Activated CD4-positive, alpha-beta T cell treated with anti-CD3 and anti-CD28 coated beads, Interleukin-2, amount 50 U/mL, for 24 hours (primary cell): ENCODE measurements at places on chromosomes 11 and 22.

- DNase-seq: no peak
Observed at GRCh38 chr22:30968015-30968923, at the start of gene MORC2. TSS of gene MORC2 (minus strand) at chr22:30968774. CDS start at chr22:30967889, 885 bp downstream.

- peak; percentile 98 for DNase-seq
Observed at GRCh38 chr11:93741094-93741881, at the start of the genes C11orf54 and TAF1D. TSS of gene C11orf54 (plus strand) at chr11:93741672. CDS start at chr11:93747394, 5,722 bp downstream. TSS of gene TAF1D (minus strand) at chr11:93741495. CDS start at chr11:93739304, 2,191 bp downstream.

DNA sequence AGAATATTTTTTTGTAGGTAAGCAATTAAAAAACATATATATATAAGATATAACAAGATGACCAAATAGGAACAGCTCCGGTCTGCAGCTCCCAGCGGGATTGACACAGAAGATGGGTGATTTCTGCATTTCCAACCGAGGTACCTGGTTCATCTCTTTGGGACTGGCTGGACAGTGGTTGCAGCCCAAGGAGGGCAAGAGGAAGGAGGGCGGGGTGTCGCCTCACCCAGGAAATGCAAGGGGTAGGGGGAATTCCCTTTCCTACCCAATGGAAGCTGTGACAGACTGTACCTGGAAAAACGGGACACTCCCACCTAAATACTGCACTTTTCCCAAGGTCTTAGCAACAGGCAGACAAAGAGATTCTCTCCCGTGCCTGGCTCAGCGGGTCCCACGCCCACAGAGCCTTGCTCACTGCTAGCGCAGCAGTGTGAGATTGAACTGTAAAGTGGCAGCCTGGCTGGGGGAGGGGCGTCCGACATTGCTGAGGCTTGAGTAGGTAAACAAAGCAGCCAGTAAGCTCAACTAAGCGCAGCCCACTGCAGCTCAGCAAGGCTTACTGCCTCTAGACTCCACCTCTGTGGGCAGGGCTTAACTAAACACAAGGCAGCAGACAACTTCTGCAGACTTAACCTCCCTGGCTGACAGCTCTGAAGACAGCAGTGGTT lies 163.8 kb downstream of the CWF19L2 start:
- DNase-seq: no peak

DNA sequence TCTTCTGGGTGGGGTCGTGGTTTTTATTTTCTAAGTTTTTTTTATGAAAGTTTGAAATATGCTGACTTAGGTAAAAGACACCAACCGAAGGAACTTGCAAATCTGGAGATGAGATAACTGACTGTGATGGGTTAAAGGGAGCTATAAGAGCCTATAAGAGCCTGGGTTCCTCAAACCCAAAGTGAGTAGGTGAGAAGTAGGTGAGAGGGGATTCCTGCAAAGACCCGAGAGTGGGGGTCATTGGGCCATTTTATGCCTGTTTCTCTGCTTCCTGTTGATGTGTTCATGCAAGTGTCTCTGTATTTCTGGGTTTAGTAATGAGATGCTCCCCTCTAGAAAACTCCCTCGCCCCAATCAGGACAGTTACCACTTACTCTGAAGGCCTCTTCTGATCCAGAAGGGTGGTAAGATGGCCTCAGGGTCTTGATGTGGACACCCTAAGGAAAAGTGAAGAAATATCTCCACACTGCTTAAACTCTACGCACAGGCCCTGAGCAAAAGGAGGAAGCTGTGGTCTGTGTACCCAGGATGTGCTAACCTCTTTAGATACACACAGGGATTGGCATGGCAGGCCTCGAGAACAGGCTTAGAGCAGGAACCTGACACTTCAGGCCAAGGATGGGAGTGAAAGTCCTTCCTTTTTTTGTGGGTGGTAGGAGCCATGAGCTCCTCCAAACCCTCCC lies 1.8 kb downstream of the FLI1 start:
- no peak for DNase-seq

DNA sequence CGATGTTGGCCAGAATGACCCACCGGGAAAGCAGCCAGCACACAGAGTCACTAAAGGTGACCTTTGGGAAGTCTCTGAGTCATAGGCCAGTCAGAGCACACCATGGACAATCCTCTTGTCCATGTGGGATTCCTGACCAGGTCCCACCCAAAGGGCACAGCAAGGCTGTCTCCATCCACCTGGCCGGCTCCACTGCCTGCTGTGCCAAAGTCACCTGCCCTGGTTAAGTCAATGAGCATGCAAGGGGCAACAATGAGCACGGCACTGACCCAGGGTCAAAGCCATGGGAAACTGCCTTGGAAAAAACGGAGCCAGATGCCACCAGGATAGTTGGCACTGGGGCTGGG lies 49.8 kb downstream of the SHANK2 start:
- DNase-seq: no peak

GRCh38 chr11:101741479-101742175 lies 157.8 kb upstream of the TRPC6 start:
- DNase-seq: no peak

GRCh38 chr11:25613865-25614264 lies 718.1 kb upstream of the ANO3 start:
- DNase-seq: no peak

DNA sequence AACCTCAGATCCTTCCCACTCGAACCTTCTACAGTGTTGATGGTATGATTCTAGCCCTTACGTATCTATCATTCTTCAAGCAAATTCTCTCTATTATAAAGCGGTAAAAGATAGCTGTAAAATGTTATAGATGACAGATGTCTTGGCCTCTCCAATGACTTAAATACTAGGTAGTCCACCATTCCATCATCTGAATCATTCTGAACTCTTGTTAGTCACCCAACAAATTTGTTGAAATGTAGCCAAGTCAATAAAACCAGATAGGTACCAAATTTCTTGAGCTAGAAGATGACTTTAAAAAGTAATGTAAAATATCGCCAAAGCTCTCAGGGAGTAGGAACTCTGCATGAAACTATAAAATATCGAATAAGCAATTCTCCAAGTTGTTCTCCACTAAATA lies 32.6 kb upstream of the PICALM start:
- DNase-seq: no peak

DNA sequence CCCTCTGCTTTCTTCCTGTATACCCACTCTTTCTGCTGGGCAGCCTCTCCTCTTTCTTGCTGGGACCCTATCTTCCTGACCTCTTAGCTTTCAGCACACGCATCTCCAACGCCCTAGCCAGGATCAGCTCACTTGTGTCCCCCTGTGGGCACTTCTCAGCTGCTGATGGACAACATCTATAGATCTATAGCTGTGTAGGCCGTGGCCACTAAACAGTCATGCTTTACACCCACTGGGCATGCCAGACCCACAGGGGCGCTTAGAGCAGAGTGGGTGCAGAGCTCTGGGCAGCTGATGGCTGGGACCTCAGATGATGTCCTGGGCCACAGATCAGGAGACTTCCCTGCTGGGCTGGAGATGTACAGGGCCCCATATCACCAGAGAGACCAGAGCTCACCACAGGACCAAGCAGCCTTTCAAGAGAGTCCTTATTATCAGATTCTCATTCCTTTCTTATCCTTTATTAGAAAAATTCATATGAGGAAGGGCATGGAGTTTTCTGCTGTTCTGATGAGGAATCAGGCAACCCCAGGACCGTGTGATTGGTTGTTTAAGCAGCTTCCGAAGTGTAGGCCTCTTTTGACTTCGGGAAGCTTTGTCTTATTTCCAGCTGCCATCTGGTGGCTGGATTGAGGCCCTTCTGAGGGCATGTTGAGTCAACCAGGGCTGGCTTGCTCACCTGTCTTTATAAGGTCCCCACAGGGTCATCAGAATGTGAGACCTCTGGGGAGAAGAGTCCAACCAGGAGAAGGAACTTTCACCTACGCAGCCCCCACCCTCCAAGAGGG lies 60.5 kb downstream of the OSBP2 start:
- peak; percentile 43 for DNase-seq

- no peak for DNase-seq
Observed at GRCh38 chr11:124612045-124612444, 817 bp downstream of the PANX3 start.

DNA sequence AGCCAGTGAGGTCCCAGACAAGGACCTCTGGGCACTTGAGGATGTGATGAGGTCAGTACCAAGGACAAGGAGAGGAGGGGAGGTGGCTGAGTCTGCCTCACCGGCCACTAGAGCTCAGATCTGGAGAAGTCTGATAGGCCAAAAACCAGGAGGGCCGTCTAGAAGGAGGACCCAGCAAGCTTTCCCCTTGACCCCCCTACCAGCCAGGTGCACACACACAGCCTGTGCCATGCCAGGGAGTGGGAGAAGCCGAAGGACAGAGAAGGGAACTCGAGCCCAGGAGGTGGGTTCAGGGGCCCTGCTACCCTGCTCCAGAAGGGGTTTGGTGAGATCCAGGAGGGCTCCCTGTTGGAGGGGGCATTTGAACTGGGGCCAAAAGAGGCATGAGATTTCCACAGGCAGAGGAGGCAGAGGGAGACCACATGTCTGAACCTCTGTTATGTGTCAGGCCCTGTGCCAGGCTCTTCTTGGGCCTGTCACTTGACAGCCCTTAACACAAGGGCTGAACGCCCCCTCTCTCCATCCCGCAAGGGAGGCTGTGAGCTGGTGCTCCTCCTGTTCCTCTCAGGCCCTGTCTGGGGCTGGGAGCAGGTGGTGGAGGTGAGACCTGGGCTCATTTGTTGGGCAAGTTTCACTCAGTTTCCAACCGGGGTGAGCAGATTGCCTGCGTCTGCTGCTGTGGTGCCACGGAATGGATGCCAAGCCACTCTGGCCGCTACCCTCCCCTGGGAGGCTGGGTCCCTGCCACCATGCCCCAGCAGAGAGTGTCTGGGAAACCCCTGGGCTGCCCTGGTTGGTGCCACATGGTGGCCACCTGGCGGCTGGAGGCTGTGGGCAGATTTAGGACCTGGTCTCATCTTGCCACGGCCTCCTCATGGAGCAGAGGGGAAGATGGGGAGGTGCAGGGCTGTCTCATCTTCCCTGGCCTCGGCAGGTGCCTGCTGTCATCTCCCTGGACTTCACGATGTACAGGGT lies 65.2 kb downstream of the MPPED1 start:
- no peak for DNase-seq

DNA sequence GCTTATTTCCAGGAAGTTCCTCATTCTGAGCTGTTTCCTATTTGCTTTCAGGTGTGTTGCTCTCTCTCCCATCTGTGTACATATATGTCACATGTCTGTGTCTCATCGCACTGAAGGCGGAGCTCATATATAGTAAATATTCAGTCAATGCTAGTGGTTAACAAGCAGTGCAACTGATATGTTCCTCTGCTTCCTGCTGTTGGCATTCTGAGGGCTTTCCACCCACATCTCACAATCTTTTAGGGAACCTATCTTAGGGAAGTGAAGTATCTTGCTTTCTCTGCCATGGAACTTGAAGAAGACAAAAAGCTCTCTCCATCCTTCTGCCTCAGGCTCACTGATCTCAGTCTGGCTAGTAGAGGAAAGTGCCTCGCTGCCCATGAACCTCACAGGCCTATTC lies 139.8 kb downstream of the TTC17 start:
- DNase-seq: no peak

GRCh38 chr11:6733326-6734275 lies 38.2 kb downstream of the OR2AG2 start:
- DNase-seq: no peak

DNA sequence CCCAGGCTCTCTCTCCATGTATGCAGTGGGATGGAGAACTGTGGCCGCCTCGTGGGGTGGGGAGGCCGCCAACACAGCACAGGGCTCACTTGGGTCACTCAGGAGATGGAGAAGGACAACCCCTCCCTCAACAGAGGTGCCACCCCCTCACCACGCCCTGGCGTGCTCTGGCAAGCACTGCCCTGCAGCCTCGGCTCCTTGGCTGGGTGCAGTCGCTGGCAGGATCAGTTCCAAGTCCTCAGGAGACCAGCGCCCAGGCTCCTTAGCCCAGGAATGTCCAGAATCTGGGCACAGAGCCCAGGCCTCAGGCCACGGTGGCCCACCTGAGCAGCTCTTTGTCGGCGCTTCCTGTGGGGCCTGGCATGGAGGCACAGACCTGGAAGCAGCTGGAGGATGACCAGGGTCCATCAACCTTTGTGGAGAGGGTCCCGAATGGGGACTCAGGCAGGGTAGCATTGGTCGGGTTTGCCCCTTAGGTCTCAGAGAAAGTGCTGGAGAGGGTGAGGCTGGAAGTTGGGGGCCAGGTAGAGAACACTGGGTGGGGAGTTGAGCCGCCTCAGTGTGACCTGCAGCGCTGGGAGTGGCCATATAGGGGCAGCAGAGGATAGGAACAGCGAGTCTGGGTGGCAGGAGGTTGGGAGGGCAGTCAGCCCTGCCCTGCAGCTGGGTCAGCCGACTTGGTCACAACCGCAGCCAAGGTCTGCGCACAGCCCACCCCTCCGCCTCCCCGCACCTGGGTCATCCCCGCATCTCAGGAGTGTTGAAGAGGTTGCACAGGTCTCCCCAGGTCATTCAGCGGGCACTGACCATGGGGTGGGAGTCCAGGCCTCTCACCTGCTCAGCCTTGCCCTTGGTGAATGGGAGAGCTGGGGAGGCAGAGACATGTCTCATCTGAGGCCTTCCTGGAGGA lies 8.2 kb downstream of the SUSD2 start:
- no peak for DNase-seq

DNA sequence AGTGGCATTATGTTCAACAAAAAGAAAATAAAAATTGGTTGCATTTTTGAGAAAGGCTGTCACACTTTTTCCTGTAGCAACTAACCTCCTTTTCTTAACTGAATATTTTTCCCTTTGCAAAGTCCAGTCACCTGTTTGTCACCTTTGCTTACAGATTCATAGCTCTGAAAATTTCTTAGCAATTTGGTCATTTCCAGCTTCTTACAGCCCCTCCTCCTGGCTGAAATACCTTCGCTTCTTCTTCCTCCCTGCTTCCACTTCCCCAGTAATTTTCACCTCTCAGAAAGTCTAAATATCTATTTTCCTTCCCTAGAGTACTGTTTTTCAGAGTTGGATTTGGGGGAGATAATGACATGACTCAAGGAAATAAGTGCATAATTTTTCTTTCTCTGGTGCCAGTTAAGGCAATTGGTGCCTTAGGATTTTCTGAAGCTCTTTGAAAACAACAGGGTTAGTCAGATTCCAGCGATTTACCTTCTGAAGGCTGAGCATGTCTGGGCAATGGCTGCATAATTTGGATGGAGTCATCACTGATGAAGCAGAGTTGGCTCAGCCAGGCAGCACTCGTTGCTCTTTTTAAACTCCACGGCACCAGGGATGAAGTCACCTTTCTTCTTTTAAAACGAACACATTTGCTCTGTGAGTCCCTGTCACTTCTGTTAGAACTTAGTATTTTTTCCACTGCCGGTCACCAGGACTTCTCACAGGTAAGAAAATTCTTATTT lies 62.1 kb upstream of the AMOTL1 start:
- no peak for DNase-seq

- DNase-seq: no peak
Observed at GRCh38 chr11:124899383-124900145, 1.9 kb upstream of the ROBO4 start.

- no peak for DNase-seq
Observed at GRCh38 chr11:5809905-5810795, 1.4 kb downstream of the OR52N2 start.

GRCh38 chr11:134725211-134725610 lies 313.2 kb upstream of the B3GAT1 start:
- no peak for DNase-seq

DNA sequence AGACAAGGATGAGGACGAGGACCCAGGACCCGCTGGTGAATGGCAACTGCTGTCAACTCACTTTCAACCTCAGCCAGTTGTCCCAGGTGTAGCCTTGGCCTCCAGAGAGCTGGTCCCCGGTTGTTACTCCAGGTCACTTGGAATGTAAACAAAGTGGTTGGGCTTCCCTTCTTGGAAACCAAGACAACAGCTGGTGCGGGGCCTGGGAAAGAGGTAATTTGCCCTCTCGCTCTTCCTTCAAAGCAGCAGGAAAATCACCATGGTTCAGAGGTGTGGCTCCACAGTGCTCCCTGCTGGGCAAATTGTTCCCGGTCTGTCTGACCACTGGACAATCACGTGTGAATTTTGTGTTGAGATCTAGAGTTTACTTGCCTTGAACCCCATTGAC lies 15.0 kb downstream of the SLC1A2 start:
- no peak for DNase-seq

GRCh38 chr11:92101920-92102319 lies 122.7 kb upstream of the FAT3 start:
- DNase-seq: no peak
